Activated CD4-positive, alpha-beta memory T cell treated with anti-CD3 and anti-CD28 coated beads, Interleukin-2, amount 10 ng/mL, durations not matched to agents 7 days and 5 days (primary cell): ENCODE measurements at places on chromosomes 5 and 9.

- no peak for DNase-seq
These were observed 2.4 kb upstream of the C9orf50 start for GRCh38 chr9:129623331-129623730.

GRCh38 chr9:133478851-133479711 lies at the start of gene SLC2A6:
SLC2A6 (minus strand) TSS chr9:133479099; CDS start chr9:133479059, 40 bp downstream.
- peak; percentile 83 for DNase-seq

DNA sequence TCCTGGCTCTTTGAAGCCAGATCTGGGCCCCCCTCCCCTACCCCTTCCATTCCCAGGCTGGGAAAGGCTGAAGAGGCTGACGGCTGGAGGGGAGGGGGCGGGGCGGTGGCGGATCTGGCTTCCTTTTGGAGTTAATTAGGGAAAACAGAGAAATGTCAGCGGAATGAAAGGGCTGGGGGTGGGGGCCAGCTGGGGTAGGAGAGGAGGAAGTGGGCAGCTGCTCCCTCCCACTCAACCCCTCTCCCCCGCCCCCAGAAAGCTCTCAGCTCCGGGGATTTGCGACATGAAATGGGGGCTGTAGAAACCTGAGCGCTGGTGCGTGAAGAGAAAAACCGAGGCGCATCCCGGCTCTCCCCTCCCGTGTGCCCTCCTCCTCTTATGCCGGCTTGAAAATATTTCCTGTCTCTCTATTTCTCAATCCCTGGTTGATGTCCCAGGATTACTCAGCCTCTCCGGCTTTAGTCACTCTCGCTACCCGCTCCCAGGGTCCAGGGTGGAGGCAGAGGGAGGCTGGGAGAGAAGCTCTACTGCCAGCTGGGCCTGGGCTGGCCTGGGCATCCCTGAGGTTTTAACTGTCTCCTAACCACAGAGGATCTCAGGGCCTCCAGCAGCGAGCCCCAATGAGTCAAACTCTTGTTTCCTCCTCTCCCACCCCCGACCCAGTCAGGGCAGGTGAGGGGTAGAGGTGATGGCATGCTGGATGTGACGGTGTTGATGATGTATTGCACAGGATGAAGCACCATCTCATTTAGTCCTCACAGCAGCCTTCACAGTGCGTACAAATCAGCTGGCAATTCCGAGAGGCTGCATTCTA lies 20.1 kb downstream of the PCDHGC5 start:
- no peak for DNase-seq

DNA sequence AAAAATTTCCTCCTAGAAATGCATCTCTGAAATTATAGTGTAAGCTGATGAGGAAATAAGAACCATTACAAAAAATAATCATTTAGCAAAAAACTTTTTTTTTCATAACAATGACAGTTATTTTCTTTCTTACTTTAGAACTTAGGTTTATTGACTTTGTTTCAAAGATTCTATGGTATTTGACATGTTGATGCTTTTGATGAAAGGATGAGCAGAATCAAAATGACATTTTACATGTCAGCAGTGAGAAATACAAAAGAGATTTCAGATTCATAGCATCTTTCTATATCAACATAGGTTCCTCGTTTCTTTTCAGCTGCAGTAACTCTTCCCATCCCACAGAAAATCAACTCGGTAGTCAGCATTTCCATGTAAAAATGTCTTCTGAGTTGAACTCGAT lies 1226.6 kb upstream of the C9orf72 start:
- DNase-seq, result no peak

- DNase-seq, result no peak
These were observed 94.9 kb downstream of the PDE8B start for GRCh38 chr5:77305222-77305846.
